ENCODE measurements at places on chromosomes 1 and 21. TPM values are rescaled to one million over a fixed set of nuclear protein-coding genes. Genes with fewer than 3 reads are reported as not detected.

The PRR9 gene
- not detected for total RNA-seq

The HSD3B1 gene
- total RNA-seq: not detected

The CYP4Z1 gene
- total RNA-seq: not detected

The SPRR4 gene
- not detected for total RNA-seq

The NPPB gene
- not detected for total RNA-seq

The FCGR2B gene
- not detected for total RNA-seq

DNA sequence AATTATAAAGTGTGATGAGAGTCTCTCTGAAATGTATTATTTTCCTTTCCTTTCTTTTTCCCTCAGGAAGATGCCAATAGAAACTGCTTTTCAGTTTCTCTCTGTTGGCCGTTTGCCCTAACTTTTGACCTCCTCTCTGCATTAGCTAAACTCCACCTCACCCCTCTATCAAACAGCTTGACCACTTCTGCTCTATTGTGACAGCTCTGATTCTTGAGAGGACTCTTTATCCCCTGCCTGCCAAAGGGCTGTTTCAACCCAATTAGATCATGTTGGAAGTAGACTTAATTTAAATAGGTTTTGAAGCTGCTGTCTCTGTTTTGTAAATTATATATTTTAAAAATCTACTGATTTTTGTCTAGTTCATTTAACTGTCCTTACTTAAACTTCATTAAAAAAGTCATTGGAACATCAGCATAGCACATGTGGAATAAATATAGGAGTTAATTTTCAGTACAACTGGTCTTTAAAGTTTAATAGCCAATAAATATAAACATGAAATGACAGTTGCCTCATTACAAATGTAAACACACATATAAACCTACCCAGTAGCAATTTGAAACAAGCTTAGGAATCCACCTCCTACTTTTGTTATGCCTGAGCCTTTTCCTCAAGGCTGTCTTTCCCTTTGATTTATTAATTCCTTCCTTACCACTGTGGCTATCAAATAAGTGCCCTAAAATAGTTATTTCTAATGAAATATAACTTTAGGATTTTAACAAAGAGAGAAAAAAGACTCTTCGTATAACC is 152.0 kb downstream of the CHRM3 start:
- no peak for DNase-seq

DNA sequence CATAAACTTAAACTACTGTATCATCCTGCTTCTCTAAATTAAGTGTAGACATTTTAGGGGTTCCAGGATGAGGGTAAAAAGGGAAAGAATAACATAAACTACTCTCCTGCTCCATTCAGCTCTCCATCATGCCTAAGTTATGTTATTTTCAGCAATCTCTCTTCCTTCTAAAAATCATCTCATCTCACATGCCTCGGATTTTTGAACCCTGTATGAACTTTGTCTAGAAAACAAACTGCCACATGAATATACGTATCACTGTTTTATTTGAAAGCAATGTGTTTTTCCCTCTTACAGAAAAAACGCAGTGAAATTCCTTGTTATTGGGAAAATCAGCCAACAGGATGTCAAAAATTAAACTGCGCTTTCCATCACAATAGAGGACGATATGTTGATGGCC is 32.6 kb downstream of the ZBED6 start:
- DNase-seq: no peak

DNA sequence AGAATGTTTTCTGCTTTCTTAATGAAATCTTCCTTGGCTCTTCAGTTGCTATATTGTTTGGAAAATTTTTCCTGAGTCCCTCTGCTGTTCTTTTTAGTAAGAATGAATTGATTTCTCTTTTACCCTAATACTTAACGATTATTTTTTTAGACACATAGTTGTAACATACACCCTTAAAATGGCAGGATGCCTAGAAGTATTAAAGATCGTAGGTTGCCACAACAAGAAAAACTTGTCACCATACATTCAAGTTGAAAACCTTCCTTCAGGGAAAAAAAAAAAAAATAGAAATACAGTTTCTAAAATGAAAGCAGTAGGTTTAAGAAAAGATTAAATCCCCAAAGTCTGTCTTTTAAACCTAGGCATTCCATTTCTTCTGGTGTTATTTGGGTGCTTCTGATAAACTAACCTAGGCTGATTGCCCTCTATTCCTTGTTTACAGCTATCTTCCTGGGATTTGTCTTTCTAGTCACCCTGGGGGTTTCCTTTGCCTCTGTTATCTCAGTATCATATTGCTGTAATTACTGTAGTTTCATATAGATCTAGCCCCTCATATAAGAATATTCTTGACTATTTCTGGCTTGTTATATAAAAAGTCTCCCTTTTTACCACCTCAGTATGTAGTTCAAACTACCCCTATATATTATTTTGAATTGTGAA is 16.8 kb downstream of the SUCO start:
- DNase-seq: no peak

DNA sequence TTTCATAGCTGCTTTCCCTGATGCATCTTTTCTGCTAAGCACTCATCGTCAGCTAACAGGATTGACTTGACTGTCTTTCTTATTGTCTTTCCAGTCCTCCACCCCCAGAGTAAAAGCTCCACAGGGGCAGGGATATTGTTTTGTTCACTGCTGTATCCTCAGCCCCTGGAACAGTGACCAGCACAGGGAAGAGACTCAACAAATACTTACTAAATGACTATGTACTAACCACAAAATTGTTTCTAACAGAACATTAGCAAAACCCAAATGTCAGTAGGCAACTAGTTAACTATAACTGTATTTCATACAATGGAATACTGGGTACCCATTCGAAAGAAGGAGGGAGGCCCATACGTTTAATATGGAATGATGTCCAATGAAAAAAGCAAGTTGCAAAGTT is 53.0 kb downstream of the BCAR3 start:
- DNase-seq: no peak

GRCh38 chr1:225554216-225554812 is 98.6 kb downstream of the ENAH start:
- no peak for DNase-seq

DNA sequence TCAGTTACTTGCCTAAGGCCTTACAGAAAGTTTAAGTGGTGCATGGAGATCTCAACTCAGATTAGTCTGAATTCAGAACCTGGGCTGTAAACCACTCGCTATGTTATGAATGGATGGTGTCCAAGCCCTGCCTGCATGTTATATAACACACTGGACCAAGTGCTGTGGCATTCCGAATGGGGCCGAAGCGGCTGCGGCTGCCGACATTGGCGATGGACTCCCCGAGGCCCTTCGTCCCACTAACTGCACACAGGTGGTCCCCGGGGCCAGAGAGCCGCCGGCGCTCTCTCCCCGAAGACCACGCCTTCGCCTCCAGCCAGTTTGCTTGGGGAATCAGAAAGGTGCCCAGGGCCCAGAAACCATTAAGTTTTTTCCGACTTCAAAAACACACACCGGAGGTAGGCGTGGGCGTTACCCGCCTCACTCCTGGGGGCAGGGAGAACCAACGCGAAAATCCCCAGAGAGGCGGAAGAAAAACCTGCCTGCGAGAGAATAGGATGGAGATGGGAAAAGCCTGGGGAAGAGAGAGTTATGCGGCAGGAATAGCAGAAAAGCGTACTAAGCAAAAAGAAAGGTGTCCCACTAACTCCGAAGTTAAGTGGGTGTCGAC is 579 bp upstream of the TENT5C start:
- DNase-seq: no peak

GRCh38 chr1:113141650-113142473 is 68.9 kb downstream of the LRIG2 start:
- peak; percentile 3 for DNase-seq

- DNase-seq: no peak
Measured at GRCh38 chr1:80214888-80215540, 1208.5 kb upstream of the ADGRL4 start.

- peak; percentile 27 for DNase-seq
Measured at GRCh38 chr1:36083635-36084496, at the start of gene TEKT2. TEKT2 (plus strand) TSS chr1:36084094; CDS start chr1:36084922, 828 bp downstream.

GRCh38 chr1:55039342-55040082 is at the start of gene PCSK9:
PCSK9 (plus strand) TSS chr1:55039548; CDS start chr1:55039838, 290 bp downstream.
- DNase-seq: peak; percentile 76

- no peak for DNase-seq
Measured at GRCh38 chr1:165903672-165904071, 76.3 kb downstream of the UCK2 start.

DNA sequence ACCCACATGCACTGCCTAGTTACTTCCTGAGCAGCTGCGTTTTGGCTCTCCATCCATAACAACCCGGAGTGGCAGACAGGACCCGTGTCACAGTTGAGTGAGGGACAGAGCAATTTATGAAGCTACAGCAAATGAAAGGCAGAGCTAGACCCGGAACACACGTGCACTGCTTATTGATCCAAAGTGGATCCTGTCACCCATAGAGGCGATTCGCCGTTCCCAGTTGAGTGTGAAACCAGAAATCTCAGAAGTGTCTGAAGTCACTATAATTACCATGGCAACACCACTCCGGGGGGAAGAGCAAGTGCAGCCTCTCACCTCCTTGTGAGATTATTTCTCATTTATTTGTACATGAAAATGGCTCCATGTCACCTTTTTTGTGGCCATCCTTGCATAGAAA is 365.2 kb downstream of the DSCAM start:
- no peak for DNase-seq

DNA sequence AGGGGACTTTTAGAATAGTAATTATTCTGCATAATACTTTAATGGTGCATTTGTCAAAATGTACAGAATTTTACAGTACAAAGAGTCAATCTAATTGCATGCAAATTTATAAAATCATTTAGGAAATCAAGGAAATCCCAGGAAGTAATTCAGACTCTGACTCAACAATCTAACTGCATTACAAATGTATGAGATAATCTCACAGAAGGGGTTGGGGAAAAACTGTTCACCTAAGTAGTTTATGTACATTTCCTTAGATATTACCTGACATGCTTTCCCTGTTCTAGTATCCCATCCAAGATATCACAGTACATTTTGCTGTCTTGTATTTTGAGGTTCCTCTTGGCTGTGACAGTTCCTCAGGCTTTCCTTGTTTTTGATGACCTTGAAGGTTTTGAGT is 4.7 kb downstream of the CRB1 start:
- no peak for DNase-seq

- no peak for DNase-seq
Measured at GRCh38 chr1:178497903-178498478, 1.2 kb upstream of the CLEC20A start.

DNA sequence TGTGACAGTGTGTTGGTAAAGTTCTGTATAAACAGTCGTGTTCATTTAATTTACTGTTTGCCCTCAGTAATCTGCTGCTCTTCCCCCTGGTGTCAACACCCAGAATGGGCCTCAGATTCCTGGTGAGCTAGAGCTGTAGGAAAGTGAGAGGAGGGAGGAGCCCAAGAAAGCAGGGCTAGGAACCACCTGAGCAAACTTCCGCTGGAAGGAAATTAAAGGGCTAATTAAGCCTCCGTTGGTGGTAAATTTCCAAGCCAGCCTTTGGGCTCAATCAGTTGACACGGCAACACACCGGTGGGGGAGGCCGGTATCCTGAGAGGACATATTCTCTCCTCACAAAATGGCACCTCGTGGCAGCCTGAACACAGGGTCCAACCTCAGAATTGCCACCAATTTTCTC is 32.9 kb downstream of the RAB3B start:
- no peak for DNase-seq

Measured in PC-9 (cell line).